ENCODE measurements at places on chromosomes 11 and 22.
A peak's percentile ranks its signal among the peaks of the same experiment; 100 is the strongest.

- DNase-seq: no peak
These were observed 4.4 kb downstream of the CYB5R2 start for GRCh38 chr11:7668911-7669310.

GRCh38 chr11:13876423-13876822 is 86.1 kb upstream of the SPON1 start:
- DNase-seq: no peak

DNA sequence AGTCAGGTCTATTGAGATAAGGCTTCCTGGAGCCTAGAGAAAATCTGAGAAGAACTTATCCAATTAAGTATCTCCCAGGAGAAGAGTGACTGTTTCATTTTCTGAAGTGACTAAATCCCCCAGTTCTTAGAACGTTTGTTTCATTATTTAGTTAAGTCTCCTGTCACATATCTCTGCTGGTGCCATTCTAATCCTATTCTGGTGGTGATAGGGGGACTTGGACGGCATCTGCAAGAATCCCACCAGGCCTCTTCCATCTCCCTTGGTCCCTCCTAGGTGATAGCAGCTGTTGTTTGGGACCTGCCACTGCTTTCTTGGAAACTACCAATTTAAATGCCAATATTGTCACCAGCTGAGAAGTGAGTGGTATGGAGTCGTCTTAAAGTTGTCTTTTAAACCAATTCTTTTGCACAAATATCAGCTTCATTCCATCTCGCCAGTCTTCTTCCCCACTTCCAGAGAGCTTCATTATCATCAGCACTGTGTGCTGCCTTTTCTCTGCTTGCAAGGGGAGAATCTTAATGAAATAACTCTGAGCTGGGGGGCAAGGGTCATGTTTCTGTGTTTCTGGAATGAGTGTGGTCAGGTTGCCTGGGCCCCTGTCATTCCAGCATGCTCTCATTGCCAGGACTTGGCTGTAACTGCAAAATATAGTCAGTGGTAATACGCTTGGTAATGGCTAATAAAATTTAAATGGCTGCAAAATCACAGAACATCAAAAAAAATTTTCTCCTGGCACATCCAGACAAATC is 104.8 kb downstream of the LDLRAD3 start:
- no peak for DNase-seq

- no peak for DNase-seq
These were observed 569.6 kb upstream of the LARGE1 start for GRCh38 chr22:34489861-34490260.

- DNase-seq: no peak
These were observed 215.0 kb downstream of the ST3GAL4 start for GRCh38 chr11:126570489-126570888.

DNA sequence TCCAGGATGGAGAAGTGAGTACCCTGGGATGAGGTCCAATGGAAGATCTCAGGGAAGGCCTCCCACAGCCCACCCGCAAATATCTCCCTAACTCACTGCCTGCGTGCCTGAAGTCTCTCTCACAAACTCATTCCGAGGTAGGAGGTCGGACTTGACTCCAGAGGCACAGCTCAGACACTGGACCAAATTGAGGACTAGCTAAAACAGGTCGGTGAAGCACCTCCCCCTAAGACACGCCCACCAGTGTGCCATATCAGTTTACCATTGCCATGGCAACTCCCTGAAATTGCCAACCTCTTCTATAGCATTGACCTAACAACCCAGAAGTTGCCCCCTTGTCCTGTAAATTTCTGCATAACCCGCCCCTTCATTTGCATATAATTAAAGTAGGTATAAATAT is 17.5 kb downstream of the RPL3 start:
- DNase-seq: no peak

GRCh38 chr11:3163241-3163981 is 1.7 kb downstream of the OSBPL5 start:
- DNase-seq: no peak

- no peak for DNase-seq
These were observed 117.6 kb downstream of the C11orf58 start for GRCh38 chr11:16856022-16856471.

DNA sequence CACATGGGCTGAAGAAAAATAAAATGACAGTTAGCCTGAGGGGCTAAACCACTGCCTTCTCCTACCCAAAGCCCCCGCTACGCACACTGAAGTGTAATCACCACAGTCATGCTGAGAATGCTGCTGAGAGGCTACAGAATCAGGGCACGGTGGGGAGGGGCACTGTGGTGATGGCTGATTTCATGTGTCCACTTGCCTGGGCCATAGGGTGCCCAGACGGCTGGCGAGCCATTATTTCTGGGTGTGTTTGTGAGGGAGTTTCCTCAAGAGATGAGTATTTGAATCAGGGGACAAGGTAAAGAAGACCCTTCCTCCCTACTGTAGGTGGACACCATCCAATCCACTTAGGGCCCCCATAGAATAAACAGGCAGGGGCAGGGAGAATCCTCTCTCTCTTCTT is 1313.2 kb downstream of the TBC1D22A start:
- no peak for DNase-seq

GRCh38 chr11:94727819-94728218 is 40.3 kb upstream of the AMOTL1 start:
- DNase-seq: no peak

GRCh38 chr11:120633616-120634393 is 122.3 kb downstream of the GRIK4 start:
- DNase-seq: peak; percentile 54

- no peak for DNase-seq
These were observed 20.2 kb downstream of the BARX2 start for GRCh38 chr11:129395883-129396282.

GRCh38 chr11:67266449-67267187 is at the start of gene GRK2:
GRK2 (plus strand) TSS chr11:67266473; CDS start chr11:67266700, 227 bp downstream.
- DNase-seq: peak; percentile 89

DNA sequence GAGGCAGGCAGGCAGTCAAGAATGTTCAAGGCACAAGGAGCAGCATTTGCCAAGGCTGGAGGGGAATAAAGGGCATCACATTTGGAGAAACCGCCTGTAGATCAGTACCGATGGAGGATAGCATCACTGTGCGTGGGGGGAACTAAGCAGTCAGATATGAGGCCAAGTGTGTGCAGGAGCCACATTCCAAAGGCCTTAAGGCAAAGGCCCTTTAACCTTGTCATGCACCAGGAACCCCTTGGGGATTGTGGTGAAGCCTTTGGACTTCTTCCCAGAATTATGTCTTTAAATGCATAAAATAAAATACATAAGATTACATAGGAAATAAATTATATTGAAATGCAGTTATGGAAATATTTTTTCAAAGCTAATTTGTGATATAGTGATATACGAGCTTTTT is 532.1 kb downstream of the BUD13 start:
- no peak for DNase-seq

GRCh38 chr11:38900211-38900610 is 2302.2 kb upstream of the RAG2 start:
- no peak for DNase-seq

GRCh38 chr22:33920197-33920540 is at the start of gene LARGE1:
LARGE1 (minus strand) TSS chr22:33920476.
- no peak for DNase-seq

DNA sequence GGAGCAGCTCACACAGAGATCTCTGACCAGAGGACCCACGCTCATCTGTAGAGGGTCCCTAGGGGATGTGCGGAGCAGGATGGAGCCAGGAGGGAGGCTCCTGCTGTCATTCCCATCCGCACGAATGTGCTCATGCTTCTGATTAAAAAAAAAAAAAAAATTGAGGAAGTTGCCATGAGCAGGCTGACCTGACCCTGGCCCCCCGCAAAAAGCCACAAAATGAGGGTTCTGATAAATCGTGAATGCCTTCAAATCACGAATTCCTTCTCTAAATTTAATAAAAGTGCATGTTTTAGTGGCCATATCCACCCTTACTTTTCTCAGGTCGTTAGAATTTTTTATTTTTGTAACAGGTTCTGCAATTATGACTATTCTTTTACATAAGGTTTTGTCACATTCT is 378.2 kb downstream of the OPCML start:
- DNase-seq: no peak

DNA sequence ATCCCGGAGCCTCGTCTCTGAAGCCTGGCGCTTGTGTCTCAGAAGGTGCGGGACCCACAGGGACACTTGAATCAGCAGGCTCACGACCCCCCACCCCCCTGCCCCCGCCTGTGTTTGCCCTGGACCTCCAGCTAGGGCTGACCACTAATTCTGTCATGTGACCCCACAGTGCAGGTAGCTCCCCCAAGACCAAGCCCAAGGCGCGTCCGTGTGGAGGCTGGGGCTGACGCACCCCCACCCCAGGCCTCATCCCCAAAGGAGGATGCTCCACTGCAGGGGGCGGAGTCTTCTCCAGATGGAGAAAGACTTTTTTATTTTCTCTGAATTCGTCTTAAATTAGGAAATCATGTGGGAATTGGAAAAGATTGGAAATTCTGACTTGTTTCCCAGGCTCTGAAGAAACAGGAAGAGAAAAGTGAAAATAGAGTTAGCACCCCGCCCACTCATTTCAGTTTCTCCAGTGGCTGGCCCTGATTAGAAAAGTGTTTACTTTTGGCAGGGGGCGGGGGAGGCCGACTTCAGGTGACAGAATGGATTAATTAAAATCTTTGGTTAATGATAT is 1.0 kb upstream of the RELA start:
- no peak for DNase-seq

- no peak for DNase-seq
These were observed 241.8 kb upstream of the ARHGAP42 start for GRCh38 chr11:100445231-100445735.

DNA sequence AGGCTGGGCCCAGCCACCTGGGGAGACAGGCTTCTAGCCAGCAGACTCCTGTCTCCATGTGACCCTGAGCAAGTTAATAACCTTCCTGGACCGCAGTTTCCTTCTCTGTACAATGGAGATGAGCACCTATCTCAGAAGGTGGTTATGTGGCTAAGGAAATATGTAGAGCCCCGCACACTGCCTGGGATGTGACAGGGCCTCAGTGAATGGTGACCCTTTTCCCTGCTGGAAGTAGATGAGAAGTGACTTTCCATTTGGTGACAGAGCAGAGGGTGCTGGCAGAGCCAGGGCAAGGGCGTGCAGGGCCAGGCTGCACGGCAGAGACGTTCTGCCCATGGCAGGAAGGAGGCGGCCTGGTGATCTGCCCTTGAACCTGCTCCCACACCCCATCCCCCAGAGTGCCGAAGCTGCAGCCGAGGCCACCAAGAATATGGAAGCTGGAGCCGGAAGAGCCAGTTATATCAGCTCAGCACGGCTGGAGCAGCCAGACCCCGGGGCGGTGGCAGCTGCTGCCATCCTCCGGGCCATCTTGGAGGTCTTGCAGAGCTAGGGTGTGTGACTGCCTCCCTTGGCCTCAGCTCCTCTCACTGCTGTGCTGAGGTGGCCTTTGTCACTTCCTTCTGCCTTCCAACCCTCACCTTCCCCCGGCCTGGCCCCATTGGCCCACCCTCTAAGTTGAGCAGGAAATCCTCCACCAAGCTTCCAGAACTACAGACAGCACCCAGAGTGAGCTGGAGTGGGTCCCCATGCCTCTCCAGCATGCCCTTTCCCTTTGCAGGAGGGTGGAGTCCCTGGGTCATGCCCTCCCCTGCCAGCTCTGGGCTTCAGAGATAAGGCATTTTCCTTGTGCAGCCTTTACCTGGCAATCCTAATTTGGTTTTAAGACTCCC is 13.2 kb downstream of the TKFC start:
- no peak for DNase-seq

DNA sequence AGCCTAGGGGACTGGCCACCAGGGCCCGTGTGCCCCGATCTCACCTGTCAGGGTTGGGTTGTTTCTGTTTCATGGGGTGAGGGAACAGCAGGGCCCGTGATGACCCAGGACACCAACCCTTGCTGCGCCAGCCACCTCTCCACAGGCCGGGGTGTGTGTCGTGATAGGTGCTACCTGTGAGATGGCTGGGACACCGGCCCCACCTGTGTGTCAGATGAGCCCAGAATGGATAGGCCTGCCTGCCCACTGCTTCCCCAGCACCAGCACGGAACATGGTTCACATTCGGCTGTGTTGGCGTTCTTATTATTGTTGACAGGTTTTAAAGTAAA is 7.1 kb downstream of the CLDN5 start:
- no peak for DNase-seq

- no peak for DNase-seq
These were observed 40.2 kb upstream of the MTNR1B start for GRCh38 chr11:92929246-92929645.

GRCh38 chr11:57885298-57886050 is 123.9 kb downstream of the CTNND1 start:
- no peak for DNase-seq

GRCh38 chr11:104015649-104016415 is 20.6 kb upstream of the DDI1 start:
- no peak for DNase-seq

- DNase-seq: no peak
These were observed 101.7 kb downstream of the METTL15 start for GRCh38 chr11:28209906-28210305.

- DNase-seq: no peak
These were observed 19.0 kb downstream of the TMEM258 start for GRCh38 chr11:61773356-61773755.

GRCh38 chr22:23115825-23116494 is 25.8 kb downstream of the RSPH14 start:
- DNase-seq: no peak

GRCh38 chr11:13040969-13041561 is 31.9 kb downstream of the RASSF10 start:
- DNase-seq: no peak

GRCh38 chr11:30984827-30985226 is 384.7 kb downstream of the DCDC1 start:
- no peak for DNase-seq

DNA sequence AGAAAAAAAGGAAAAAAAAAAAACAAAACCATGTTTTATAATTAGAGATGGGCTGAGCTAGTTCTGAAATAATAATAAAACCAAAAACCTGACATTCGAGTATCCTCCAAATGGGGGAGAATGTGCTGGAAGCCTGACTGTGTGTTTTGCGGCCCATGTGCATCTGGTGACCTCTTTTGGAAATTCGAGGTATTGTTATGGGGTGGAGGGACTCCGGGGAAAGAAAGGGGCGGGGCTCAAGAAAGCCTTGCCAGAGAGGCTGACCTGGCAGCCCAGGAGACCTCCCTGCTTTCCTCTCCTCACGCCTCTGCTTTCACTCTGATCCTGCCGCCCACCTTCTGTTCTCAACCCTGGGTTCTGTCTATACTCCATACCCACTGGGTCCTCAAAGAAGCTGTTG is 72.9 kb downstream of the CTTN start:
- no peak for DNase-seq

DNA sequence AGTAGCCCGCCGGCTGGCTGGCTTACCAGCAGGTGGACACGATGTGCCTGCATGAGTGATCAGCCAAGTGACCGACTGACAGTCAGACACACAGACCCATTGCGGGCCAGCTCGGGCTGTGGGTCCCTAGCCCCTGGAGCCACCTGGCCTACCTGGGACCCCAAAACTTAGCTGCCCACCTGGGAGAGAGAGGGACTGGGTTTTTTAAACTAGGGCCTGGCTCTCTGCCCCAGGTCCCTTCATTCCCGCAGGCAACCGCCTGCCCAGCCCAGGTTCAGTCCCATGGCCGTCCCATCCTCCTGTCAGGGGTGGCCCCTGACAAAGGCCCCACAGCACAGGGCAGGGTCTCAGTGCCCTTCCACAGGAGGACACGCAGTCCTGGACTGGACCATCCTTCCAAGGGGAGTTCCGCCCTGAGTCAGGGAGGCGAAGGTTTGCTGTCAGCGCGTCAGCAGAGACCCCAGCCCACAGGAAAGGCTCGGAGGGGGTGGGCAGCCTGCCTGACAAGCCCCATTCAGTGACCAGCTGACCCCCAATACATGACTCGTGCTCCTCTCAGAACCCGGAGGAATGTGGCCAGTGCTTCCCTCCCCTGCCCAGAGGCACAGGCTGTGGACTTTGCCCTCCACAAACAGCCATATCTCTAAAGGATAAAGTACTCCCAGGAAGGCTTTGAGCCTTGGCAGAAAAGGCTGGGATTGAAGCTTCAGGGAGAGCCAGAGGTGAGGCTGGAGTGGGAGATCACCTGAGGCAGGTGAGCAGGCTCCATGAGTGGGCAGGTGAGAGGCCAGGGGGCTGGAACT is 8.4 kb downstream of the SLCO2B1 start:
- DNase-seq: no peak

All from left lung (tissue), 14 donors.